ENCODE measurements at places on chromosomes 7 and 10.

DNA sequence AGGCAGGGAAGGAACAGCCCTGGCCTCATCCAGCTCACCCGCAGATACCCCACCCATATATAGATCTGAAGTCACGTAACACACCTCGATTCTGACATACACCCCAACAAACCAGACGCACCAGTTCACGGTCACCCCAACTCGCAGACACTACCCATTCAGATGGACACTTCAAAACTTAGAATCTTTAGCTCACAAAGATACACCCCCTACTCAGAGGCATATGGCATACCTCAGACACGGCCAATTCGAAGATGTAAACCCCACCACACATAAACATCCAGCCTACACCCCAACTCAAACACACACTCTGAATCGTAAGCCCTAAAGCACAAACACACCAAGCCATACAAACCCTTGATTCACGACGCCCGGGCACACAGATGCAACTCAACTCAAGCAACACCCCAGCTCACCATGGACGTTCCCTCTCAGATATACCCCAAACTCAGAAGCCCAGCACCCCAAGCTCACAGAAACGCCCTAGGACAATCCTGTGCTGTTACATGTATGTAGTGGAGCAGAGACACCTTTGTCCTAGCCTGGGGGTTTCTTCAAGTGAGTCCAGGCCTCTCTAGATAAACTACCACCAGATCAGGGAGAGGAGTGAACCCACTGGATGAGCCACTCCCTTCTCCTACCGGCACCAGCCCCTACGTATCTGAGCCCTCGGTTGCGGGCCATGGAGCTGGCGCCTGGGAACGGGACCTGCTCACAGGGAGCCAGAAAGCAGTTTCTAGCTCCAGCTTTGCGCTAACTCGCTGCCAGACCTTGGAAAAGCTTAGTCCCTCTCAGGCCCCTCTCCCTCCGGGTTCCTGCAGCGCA lies 8.8 kb downstream of the PSD start:
- DNase-seq: no peak

- no peak for DNase-seq
These were observed 144.0 kb upstream of the PPP1R3A start for GRCh38 chr7:114062810-114063209.

GRCh38 chr10:61332581-61332980 lies 120.6 kb downstream of the TMEM26 start:
- no peak for DNase-seq

DNA sequence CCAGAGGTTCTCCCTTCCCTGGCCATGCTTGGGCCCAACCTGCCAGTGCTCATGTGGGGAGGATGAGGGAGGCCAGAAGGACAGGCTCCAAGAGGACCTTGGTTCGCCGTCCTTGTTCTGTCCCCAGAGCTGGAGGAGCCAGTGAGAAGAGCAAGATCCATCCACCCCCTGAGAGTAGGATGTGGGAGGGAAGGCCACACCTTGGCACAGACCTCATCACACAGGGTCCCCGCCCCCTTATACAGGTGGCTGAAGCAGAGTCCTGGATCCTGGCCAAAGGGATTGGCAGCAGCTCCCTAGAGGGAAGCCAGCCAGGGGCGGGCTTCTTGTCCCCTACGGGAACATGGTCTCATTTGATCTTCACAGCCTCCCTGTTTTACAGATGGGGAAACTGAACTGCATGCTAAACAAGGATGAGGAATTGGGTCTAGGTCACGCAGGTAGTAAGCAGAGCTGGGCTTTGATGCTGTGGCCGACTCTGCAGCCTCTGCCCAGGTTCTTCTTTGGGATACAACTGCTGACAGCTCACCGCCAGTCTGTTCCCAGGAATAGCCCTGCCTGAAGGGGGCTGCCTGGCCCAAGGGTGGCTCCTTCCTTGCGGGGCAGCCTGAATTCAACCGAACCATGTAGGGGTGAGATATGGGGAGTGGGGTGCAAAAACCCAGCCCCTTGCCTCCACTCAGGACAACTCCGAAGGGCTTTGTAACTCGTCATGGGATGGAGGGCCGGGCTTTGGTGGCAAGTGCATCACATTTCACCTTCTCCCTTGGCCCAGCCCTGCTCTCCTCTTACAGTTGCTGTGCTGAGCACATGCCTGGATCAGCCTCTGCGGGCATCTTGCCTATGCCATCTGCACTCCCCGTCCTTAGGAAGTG lies 62.2 kb upstream of the KDM7A start:
- DNase-seq: no peak

GRCh38 chr7:151679071-151679708 lies 159.5 kb upstream of the RHEB start:
- DNase-seq: no peak

- DNase-seq: no peak
These were observed 399.6 kb downstream of the DPP6 start for GRCh38 chr7:154451480-154452457.

- no peak for DNase-seq
These were observed 40.9 kb downstream of the XPNPEP1 start for GRCh38 chr10:109882251-109883057.

- DNase-seq: peak; percentile 48
These were observed 40.5 kb upstream of the SAMD8 start for GRCh38 chr10:75070961-75071428.

GRCh38 chr10:122435212-122435827 lies 19.1 kb upstream of the ARMS2 start:
- peak; percentile 77 for DNase-seq

GRCh38 chr7:157662981-157663716 lies 326.3 kb downstream of the DNAJB6 start:
- DNase-seq: no peak

DNA sequence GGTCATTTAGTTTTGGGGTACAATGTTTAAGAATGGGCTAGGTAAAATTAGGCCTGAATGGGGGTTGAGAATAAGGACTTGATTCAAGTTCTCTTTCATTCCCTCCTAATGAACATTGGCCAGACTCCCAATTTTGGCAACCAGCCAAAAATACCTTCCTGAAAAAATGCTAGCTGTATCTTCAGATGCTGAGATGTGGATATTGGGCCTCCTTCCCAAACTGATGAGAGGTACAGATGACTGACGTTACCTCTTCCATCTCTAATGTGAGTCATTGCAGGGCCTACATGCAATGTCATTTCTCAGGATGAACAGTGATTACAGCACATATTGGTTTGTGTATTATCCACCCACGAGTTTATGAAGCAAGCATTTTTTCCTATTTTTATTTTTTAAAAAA lies 151.6 kb downstream of the SND1 start:
- no peak for DNase-seq

GRCh38 chr7:70953331-70953741 lies 178.6 kb upstream of the GALNT17 start:
- DNase-seq: no peak

- DNase-seq: no peak
These were observed 376.6 kb downstream of the SORCS3 start for GRCh38 chr10:105017691-105018090.

DNA sequence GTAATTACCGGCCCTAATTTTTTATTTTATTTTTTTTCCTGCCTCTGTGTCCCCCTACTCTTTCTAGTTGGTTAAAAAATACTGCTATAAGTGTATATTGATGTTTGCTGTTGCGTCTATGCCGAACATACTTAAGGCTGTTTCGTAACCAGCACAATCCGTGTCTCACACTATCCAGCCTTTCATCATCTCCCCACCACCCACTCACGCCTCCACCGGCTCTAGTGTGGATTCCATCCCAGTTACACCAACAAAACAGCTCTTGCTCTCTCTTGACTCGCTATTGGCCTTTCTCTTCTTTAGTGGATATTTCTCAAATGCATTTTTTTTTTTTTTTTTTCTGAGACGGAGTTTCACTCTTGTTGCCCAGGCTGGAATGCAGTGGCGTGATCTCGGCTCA lies 70.1 kb upstream of the CAMK1D start:
- DNase-seq: no peak

- no peak for DNase-seq
These were observed 7.2 kb downstream of the VSIR start for GRCh38 chr10:71765906-71766716.

GRCh38 chr10:104472957-104473745 lies 119.5 kb downstream of the CFAP58 start:
- DNase-seq: no peak

DNA sequence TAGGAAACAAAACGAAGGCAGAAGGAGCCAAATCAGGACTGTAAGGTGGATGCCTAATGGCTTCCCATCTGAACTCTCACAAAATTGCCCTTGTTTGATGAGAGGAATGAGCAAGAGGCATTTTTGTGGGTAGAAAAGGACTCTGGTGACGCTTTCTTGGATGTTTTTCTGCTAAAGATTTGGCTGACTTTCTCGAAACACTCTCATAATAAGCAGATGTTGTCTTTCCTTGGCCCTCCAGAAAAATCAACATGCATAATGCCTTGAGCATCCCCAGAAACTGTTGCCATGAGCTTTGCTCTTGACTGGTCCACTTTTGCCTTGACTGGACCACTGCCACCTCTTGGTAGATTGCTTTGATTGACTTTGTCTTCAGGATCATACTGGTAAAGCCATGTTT lies 13.5 kb downstream of the PTPN12 start:
- DNase-seq: no peak

GRCh38 chr10:12322583-12323131 lies 26.7 kb upstream of the CAMK1D start:
- no peak for DNase-seq

DNA sequence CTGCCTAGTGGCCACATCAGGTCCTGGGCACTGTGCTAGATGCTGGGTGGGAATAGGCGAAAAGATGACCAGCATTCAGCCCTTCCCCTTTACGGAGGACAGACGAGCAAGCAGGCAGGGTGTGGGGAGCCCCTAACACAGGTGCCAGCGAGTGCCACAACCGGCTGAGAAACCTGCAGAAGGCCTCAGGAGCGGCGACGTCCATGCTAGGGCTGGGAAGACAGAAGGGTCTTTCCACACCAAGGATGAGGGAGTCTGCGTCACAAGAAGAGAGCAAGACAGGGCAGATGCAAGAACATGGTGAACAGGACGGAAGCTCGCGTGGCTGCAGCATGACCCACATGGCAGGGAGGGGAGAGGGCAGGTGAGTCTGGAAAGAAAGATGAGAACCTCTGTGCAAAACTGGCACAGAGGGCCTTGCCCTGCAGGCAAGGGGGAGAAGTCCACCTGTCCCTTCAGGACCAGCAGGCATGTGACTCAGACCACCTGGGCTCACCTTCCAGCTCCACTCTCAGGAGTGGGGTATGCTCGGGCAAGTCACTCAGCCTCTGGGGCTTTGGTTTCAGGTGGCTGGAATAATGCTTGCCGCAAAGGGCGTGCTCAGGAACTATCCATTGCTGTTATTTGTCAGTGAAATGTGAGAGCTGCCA lies 36.6 kb downstream of the KCNH2 start:
- DNase-seq: no peak

- DNase-seq: no peak
These were observed 30.1 kb downstream of the DENND2A start for GRCh38 chr7:140610204-140611165.

DNA sequence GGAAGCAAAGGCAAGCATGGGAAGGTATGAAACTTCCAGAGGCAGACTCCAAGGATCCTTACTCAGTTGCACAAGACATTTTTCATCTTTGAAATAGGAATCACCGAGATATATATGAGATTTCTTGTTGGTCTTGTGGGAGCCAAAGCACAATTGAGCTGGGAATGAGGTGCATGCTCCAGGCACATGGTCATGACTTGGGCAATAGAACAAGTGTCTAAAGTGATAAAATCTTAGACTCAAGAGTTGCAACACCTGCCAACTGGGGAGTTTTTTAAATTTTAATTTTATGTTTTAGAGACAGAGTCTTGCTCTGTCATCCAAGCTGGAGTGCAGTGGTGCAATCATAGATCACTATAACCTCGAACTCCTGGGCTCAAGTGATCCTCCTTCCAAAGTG lies 169.5 kb upstream of the ADCY1 start:
- DNase-seq: no peak

DNA sequence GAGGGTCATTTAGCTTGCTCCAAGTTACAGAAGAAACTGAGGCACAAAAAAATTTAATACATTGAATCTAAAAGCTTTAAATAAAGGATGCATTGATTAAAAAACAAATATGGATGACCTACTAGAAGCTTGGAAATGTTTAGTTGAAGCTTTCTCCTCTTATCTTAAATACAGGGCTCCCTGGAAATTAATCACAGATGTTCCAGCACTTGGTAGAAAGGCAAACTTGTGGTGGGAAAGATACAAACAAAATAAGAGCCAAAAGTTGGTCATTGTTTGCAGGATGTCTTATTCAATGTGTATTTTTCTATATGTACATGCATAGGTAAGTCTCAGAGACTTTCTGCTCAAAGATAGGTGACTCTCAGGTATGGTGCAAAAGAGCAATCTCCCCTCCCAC lies 40.7 kb upstream of the LYZL1 start:
- no peak for DNase-seq

GRCh38 chr10:88920986-88921593 lies 31.5 kb downstream of the ACTA2 start:
- DNase-seq: no peak

DNA sequence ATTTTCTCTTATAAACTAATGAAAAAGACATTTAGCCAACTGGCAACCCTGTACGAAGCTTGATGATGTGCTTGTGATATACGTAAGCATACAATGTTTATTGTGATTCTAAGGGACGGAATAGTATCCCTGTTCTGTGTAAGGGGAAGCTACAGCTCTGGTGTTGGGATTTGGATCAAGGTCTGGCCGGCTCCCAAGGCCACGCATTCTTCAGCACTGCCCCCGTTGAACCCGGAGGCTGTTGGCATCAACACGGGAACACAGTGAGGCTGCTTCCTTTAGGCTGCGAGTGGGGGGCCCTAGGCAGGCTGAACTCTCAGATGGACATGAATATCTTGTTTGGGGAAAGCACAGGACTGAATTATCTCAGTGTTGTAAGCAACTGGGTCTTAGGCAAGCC lies 180.6 kb downstream of the CAMK1D start:
- DNase-seq: no peak

GRCh38 chr10:119815671-119816070 lies 57.0 kb downstream of the MCMBP start:
- no peak for DNase-seq

DNA sequence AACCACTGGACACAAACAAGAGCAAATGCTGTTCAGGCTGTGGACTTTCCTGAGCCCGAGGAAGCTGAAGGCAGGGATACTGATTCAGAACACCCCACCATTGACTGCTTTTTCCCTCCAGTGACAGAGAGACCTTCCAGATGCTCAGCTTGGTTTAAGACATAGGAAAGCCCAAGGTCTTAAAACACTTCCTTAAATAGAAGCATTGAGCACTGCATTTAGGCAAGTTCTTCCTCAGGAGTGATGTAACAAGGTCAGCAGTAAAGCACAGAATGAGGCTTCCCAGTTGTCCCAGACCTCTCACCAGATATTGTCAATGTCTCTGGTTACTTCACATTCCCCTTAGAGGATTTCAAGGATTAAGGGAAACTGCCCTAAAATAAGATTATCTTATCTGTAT lies 19.6 kb upstream of the CDCA7L start:
- DNase-seq: no peak

- no peak for DNase-seq
These were observed 36.5 kb downstream of the DLG5 start for GRCh38 chr10:77890097-77890496.
